Stimulated activated CD8-positive, alpha-beta memory T cell treated with anti-CD3 and anti-CD28 coated beads, Interleukin-12 subunit alpha, Interleukin-12 subunit beta, amount 100 ng/mL, for 1 hour (primary cell): ENCODE measurements at places on chromosomes 12 and 14.

DNA sequence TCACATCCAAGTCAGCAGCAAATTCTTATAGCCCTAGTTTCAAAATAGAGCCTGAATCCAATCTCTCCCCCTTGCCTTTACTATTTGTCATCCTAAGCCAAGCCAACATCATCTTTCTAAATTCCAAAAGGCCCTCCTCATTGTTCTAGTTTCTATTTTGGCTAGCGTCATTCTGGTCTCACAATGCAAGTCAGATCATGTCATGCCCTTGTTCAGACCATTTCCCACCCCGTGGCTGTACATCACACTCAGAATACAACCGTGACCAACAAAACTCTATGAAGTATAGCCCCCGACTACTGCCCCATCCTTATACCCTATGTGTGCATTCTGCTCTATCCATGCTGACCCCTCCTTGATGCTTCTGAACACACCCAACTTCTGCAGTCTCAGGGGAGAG lies 12.3 kb upstream of the GNG2 start:
- DNase-seq = no peak

DNA sequence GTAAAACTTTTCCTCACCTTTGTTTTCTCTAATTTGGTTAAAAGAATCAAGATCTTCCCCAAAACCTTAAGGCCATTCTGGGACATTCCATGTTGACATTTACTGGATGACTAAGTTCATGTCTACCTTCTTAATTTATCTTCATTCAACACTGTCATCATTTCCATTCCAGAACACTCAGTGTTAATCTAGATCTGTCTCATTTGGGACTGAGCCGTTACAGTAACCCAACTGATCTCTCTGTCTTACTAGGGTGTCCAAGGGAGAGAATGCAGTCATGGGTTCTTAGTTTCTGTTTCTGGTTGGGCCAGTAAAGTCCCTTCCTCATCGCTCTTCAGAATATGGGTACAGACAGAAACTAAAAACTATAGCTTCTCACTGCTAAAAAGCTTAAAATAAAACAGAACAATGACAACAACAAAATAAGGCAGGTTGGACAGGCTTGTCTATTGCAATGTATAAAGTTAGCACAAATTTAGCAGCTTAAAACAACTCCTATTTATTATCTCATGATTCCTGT lies 144.8 kb downstream of the ASCL1 start:
- no peak for DNase-seq

- no peak for DNase-seq
Observed at GRCh38 chr12:2960996-2961616, 1.9 kb downstream of the TEAD4 start.

- no peak for DNase-seq
Observed at GRCh38 chr14:100382106-100382455, 58.9 kb downstream of the SLC25A47 start.

DNA sequence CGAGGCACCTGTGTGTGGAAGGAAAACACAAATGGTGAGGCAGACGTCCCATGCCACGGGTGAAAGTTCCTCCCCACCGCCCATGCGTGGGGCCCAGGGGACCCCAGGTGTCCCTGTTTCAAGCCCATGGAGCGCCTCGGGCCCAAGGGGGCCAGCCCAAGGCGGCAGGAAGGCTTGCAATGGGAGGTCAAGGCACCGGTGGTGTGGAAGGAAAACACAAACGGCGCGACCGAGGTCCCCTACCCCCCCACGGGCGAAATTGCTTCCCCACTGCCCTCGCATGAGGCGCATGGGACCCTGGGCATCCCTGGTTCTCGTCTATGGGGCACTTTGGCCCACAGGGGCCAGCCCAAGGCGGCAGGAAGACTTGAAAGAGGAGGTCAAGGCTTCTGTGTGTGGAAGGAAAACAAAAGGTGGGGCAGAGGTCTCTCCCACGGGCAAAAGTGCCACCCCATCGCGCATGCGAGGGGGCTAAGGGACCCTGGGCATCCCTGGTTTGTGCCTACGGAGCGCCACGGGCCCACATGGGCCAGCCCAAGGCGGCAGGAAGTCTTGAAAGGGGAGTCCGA lies 379.4 kb downstream of the ALG10 start:
- no peak for DNase-seq
